Activated T-cell treated with anti-CD3 and anti-CD28 coated beads, Interleukin-2, amount 50 U/mL, for 72 hours (primary cell): ENCODE measurements at places on chromosomes 5 and 9.

- DNase-seq: peak; percentile 59
- H3K27me3 ChIP-seq: no peaks in the 10 kb centered on the region
- peak overlapping the region; percentile 95 for H3K4me3 ChIP-seq
- H3K36me3 ChIP-seq: peaks cover 4% of the 10 kb centered on the region
Observed at GRCh38 chr5:179805529-179806249, 977 bp downstream of the MGAT4B start.

DNA sequence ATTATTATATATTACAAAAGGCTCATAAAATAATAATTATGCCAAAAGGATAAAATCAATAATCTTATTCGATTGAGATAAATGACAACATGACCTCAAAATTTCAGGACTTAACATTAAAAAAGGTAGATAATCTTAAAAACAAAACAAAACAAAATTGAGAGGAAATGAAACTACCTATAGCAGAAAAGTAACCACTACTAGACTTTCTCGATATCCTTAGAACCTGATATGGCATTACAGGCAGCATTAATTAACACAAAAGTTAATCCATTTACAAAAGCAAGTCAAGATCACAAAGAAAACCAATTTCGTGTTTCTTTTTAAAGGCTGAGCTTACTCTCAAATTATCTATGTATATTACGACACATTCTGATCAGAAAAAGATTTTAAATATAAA is 29.9 kb downstream of the TMEM161B start:
- peaks cover 34% of the 10 kb centered on the region for H3K4me1 ChIP-seq
- H3K27me3 ChIP-seq: no peaks in the 10 kb centered on the region
- DNase-seq: no peak
- H3K4me3 ChIP-seq: no peak overlapping the region

DNA sequence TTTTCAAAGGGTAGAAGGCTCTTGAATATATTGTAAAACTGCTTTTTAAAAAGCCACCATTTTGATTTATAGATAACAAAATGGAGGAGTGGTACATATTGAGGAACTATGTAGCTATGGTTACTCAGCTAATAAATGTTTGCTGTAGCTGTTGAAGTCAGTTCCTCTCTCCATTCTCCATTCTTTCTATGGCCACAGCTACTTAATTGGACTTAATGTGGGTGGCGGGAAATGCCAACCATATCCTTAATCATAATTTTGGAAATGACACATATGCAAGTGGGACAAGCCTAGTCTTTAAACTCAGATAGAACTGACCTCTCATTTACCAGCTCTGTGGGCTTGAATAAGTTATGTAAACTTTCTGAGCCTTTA is 10.6 kb downstream of the CDKN2A start:
- peaks cover 81% of the 10 kb centered on the region for H3K27me3 ChIP-seq
- H3K36me3 ChIP-seq: no peaks in the 10 kb centered on the region
- peaks cover 10% of the 10 kb centered on the region for H3K4me1 ChIP-seq
- no peak for DNase-seq
- H3K4me3 ChIP-seq: no peak overlapping the region
- no peak overlapping the region for H3K27ac ChIP-seq

DNA sequence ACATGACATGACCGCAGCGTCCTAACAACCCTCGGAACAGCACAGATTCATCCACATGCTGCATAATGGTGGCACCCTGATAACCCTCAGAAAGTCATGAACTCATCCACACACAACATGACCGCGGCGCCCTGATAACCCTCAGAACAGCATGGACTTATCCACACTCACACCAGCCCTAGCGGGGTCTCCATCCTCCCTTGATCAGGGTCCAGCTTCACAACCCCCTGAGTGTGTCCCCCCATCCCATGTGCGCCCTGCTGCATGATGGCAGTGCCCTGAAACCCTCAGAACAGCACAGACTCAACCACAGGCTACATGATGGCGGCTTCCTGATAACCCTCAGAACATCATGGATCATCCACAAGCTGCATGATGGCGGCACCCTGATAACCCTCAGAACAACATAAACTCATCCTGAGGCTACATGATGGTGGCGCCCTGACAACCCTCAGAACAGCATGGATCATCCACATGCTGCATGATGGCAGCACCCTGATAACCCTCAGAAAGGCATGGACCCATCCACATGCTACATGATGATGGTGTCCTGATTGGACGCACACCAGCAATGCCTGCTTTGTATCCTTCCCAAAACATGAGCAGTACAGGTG is 28.3 kb downstream of the SLC6A3 start:
- H3K4me3 ChIP-seq: no peak overlapping the region
- H3K27me3 ChIP-seq: no peaks in the 10 kb centered on the region
- no peak for DNase-seq
- no peak overlapping the region for H3K27ac ChIP-seq
- no peaks in the 10 kb centered on the region for H3K36me3 ChIP-seq

DNA sequence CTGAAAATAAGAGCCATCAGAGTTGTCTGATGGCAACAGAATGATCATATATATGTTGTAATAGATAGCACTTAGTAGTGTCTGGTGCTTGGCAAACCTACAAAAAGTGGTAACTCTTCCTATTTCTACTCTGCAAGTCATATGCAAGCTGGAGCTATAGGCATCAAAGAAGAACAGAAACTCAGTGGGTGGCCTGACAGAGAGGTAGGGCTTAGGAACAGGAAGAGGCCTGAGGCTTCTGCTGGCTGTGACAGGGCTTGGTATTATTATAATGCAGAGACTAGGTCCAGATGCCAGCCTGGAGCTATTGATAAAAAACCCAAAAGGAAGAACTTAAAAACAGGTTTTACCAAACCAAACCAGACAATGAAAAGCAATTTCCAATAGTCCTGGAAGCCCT is 4.4 kb upstream of the DIAPH1 start:
- H3K4me3 ChIP-seq: peak overlapping the region; percentile 55
- H3K27me3 ChIP-seq: no peaks in the 10 kb centered on the region
- DNase-seq: peak; percentile 41
- peaks cover 41% of the 10 kb centered on the region for H3K4me1 ChIP-seq

- no peak overlapping the region for H3K4me3 ChIP-seq
- no peaks in the 10 kb centered on the region for H3K36me3 ChIP-seq
- H3K27ac ChIP-seq: no peak overlapping the region
Observed at GRCh38 chr5:146816775-146817387, 61.7 kb downstream of the PPP2R2B start.

DNA sequence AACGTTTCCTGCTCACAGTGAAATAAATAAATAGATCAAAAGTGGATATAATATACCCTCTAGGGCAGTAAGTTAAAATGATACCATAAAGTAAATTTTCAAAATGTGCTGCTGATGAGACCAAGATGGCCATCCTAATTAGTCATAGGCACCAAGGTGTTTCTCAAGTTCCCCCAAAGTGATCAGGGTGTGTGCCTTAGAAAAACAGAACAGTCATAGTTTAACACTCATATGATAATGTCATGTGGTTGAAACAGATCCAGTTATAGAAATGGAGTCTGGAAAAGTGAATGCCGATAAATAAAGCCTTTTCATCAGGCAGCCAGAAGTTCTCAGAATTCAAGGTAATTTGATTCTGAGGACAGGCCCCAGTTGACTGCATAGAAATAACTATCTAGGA is 161.5 kb upstream of the CDKN2B start:
- peaks cover 22% of the 10 kb centered on the region for H3K27me3 ChIP-seq
- no peak overlapping the region for H3K27ac ChIP-seq
- H3K4me1 ChIP-seq: peaks cover 1% of the 10 kb centered on the region

DNA sequence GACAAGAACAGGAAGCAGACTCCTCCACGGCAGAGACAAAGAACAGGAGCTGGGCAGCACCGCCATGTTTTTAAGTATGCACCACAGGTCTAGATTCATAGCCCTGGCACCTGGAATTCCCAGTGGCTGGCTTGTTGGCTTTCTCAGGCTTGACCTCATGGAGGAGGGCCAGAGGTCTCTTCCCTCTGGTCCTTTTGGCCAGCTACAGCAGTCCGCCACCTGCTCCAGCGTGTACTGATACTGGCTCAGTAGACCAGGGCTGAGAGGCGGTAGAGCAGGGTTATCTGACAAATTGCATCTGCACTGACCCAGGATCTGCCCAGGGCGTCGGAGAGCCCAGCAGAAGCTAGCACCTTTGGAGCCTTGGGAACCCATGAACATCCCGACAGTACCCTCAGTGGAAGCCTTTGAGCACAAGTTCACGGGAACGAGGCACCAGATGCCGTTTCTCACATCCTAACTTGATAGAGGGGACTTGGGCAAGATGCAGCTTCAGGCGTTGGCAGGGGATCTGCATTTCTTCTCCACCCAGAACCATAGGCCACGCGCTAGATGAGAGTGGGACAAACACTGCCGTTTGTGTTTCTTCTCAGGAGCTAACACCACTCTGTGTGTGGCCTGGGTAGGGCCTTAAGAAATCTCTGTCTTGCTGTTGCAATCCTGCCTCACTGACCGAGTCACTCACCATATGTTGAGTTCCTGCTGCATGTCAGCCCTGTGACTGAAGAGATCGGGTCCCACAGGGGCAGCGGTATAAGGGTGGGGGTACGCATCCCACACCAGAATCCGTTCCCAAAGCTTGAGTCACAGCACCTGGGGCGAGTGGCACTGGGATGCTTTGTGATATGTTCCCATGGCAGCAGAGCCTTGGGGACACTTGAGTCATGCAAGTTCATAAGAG is 90.3 kb upstream of the OTULINL start:
- H3K27ac ChIP-seq: no peak overlapping the region
- H3K36me3 ChIP-seq: no peaks in the 10 kb centered on the region
- H3K4me1 ChIP-seq: no peaks in the 10 kb centered on the region
- no peaks in the 10 kb centered on the region for H3K27me3 ChIP-seq

- DNase-seq: no peak
- H3K27me3 ChIP-seq: no peaks in the 10 kb centered on the region
- no peak overlapping the region for H3K27ac ChIP-seq
- no peak overlapping the region for H3K4me3 ChIP-seq
- no peaks in the 10 kb centered on the region for H3K36me3 ChIP-seq
Observed at GRCh38 chr5:8239646-8240045, 370.7 kb downstream of the MTRR start.

GRCh38 chr5:176830995-176831423 is 20.6 kb downstream of the UNC5A start:
- no peaks in the 10 kb centered on the region for H3K4me1 ChIP-seq
- peaks cover 29% of the 10 kb centered on the region for H3K27me3 ChIP-seq
- H3K36me3 ChIP-seq: no peaks in the 10 kb centered on the region
- H3K27ac ChIP-seq: no peak overlapping the region

GRCh38 chr9:113906411-113907110 is 30.5 kb downstream of the ZNF618 start:
- no peak overlapping the region for H3K27ac ChIP-seq
- no peak overlapping the region for H3K4me3 ChIP-seq
- no peak for DNase-seq
- H3K36me3 ChIP-seq: no peaks in the 10 kb centered on the region

- peaks cover 50% of the 10 kb centered on the region for H3K4me1 ChIP-seq
- DNase-seq: no peak
- no peak overlapping the region for H3K4me3 ChIP-seq
- peaks cover 2% of the 10 kb centered on the region for H3K36me3 ChIP-seq
- no peak overlapping the region for H3K27ac ChIP-seq
Observed at GRCh38 chr5:111737716-111738115, 19.3 kb downstream of the NREP start.

GRCh38 chr5:91607675-91608074 is 224.6 kb upstream of the ARRDC3 start:
- no peak overlapping the region for H3K27ac ChIP-seq
- no peaks in the 10 kb centered on the region for H3K4me1 ChIP-seq
- H3K36me3 ChIP-seq: no peaks in the 10 kb centered on the region
- no peaks in the 10 kb centered on the region for H3K27me3 ChIP-seq

DNA sequence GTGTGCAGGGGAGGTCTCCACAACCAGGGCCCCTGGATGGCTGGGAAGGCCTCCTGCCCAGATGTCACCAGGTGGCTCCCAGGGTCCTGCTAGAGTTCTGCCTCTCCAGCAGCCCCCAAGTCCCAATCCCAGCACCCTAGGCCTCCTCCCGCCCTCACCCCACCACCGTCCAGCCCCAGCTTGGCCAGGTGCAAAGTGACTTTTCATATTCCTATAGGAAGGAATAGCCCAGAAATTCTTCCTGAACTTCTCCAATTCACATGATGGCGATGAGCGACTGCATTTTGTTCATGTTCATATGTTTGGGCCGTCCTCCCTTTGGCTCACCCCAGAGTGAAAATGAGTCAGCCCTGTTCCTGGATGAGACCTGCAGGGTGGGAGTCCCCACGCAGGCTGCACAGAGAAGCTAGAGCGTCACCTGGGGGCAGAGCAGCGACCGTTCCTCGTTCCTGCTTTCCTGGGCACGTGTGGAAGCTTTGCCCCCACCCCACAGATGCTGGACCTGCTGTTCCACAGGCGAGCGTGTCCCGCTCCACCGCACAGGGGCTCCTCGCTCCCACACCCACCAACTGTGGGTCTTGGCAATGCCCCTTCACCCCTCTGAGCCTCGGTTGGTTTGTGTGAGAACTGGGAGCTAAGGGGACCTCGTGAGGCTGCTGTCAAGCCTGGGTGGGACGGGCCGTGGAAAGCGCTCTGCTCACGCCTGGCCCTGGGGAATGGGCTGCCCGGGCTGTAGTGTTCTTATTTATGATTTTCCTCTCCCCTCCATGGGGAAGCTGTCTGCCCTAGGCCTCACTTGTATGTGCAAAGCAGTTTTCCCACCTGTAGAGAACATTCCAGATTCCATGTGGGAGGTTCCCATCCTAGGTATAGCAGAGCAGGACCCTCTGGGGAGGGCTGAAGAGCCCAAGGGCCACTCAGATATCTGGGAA is 6.9 kb downstream of the MRPS2 start:
- H3K27ac ChIP-seq: no peak overlapping the region
- DNase-seq: no peak
- peaks cover 2% of the 10 kb centered on the region for H3K27me3 ChIP-seq
- H3K4me3 ChIP-seq: no peak overlapping the region

DNA sequence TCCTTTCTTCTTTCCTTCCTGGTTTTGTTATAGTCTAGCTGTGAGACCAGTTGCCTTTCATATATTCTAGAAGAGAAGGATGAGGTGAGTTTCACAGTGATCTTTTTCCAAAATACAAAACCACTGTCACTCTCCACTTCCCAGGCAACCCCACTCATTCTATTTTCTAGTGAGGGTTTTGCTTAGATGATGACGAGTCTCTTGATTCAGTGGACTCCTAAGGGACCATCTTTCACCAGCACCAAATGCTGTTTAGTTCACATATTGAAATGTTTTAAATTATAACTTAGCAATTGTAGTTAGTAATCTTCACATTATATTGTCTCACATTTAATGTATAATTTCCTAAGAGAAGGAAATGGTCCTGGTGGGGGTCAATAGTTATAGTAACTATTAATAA is 25.2 kb downstream of the PIK3R1 start:
- no peaks in the 10 kb centered on the region for H3K36me3 ChIP-seq
- no peaks in the 10 kb centered on the region for H3K27me3 ChIP-seq
- H3K27ac ChIP-seq: peak overlapping the region; percentile 88
- no peak for DNase-seq
- peaks cover 82% of the 10 kb centered on the region for H3K4me1 ChIP-seq
- H3K4me3 ChIP-seq: peak overlapping the region; percentile 72

- no peaks in the 10 kb centered on the region for H3K36me3 ChIP-seq
- no peaks in the 10 kb centered on the region for H3K4me1 ChIP-seq
- no peak overlapping the region for H3K27ac ChIP-seq
- no peak for DNase-seq
Observed at GRCh38 chr5:88428633-88429032, 160.0 kb upstream of the TMEM161B start.

GRCh38 chr9:928363-929042 is 48.0 kb upstream of the DMRT3 start:
- no peaks in the 10 kb centered on the region for H3K36me3 ChIP-seq
- H3K4me1 ChIP-seq: no peaks in the 10 kb centered on the region
- H3K4me3 ChIP-seq: no peak overlapping the region
- H3K27me3 ChIP-seq: peaks cover 37% of the 10 kb centered on the region
